Glutamatergic neuron (in vitro differentiated cells): ENCODE measurements at places on chromosomes 2 and 18. TPM values are rescaled to one million over a fixed set of nuclear protein-coding genes. Genes with fewer than 3 reads are reported as not detected.
A peak's percentile ranks its signal among the peaks of the same experiment; 100 is the strongest.

GPATCH11 gene
- total RNA-seq: 13.2 TPM

DNA sequence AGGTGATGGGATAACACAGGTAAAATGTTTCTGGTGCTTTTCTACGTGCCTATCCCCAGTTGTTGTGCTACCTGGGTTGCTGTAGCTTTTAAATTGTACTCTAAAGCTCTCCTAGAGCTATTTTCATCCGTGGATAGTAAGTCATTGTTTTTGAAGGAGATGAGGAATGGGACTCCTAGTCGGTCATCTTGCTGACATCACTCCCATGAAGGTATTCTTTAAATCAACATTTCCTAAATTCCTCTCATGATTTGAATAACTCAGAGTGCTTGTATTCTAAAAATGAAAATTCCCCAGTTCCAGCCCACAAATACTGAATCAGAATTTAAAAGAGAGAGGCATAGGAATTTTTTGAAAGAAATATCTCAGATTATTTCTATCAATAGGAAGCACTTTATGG, 44.3 kb downstream of the CCDC148 start:
- DNase-seq: no peak

DNA sequence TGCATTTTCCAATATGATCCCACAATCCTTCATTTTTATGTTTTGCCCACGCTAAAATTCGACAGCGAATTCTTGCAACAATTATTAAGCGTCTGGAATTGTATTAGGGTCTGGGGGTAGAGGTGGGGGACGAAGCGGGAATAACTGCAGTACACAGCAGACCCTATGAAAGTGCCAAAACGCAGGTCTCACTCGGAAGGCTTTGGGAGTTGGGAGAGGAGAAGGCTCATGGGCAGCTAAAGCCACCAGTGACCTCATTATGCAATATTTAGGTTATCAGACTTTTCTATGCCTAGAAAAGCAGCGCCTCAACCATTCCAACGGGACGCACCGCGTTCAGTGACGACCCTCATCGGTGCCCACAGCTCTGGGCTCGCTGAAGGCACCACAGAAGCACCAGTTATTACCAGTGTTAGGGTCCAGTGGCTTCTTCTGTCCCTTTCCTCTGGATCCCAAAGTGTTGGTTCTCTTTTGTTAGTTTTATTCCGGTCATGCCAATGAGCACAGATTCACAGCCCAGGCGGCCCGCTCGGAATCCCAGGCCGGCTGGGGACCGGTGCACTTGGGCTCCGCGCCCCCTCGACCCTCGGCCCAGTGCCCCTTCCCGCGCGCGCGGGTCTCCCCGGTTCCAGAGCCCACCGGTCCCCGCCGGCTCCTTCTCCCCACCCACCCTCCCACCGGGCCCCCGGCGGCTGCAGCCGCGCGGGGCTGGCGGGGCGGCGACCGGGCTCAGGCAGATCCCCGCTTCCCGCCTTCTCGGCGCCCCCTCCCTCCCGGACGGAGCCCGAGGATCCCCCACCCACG, 737 bp upstream of the MAPK4 start:
- peak; percentile 24 for DNase-seq

RAX gene
- not detected for total RNA-seq

DNA sequence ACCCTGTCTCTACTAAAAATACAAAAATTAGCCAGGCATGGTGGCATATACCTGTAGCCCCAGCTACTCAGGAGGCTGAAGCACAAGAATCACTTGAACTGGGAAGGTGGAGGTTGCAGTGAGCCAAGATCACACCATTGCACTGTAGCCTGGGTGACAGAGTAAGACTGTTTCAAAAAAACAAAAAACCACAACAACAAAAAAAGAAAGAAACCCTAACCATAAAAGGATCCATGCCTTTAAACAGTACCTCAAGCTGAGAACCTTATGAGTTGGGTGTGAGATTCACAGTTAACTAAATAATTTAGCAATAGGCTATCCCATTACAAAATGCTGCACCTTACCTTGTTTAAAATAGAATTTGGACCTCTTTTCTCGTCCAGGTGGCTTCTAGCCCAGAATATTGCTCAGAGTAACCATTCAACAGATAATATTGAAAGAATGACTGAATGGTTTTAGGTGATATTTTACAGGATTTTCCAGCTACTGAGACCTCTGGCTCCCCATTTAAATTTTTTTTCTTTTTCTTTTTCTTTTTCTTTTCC, 6.4 kb downstream of the DPYSL5 start:
- no peak for DNase-seq

- DNase-seq: no peak
Measured at GRCh38 chr18:11392292-11392691, 217.1 kb upstream of the SLC35G4 start.

- peak; percentile 32 for DNase-seq
Measured at GRCh38 chr2:215436705-215437565, 1.1 kb upstream of the FN1 start.

CHST9 gene
- not detected for total RNA-seq

DNA sequence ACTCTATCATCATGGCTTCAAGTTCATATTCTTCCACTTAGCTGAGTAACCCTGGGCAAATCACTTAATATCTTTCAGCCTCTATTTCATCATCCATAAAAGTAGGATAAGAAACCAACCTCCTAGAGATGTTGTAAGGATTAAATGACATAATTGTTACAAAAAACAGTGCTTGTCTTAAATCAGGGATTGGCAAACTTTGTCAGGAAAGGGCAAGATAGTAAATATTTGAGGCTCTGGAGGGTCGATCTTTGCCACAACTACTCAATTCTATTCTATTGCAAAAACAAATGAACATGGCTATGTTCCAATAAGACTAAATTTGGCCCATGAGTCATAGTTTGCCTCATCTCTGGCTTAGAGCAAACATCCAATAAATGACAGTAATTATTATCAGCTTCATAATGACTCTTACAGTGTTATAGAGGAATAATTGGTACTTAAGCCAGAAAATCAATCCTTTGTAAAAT, 184.7 kb downstream of the SATB2 start:
- no peak for DNase-seq

C2orf66 gene
- 0.34 TPM for total RNA-seq

ITGAV gene
- 21.9 TPM for total RNA-seq

DNA sequence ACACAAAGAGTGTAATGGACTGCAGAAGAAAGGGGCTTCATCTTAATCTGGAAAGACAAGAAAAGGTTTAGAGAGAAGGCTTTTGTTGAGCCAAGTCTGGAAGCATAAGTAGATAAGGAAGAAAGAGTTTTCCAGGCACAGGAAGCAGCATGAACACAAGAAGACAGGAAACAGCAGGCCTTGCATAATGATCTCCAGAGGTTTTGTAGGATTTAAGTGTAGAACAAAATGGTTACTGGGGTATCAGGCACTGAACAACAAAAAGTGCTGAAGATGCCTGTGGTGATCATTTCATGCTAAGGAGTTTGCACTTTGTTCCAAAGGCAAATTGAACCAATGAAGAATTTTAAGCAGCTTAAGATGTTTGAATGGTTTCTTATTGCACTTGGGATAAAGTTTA, 281.6 kb upstream of the TANK start:
- DNase-seq: no peak

DNA sequence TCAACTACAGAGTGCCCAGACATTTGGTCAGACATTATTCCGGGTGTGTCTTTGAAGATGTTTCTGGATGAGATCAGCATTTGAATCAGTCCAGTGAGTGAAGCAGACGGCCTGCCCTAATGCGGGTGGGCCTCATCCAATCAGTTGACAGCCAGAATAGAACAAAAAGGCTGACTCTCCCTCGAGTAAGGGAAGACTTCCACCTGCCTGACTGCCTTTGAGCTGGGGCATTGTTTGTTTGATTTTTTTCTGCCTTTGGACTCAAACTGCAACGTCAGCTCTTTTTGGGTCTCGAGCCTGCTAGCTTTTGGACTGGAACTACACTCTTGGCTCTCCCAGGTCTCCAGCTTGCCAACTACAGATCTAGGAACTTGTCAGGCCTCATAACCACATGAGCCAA, 111.7 kb upstream of the AGAP1 start:
- DNase-seq: no peak

GRCh38 chr2:164150604-164151003, 414.8 kb upstream of the FIGN start:
- DNase-seq: no peak

DNA sequence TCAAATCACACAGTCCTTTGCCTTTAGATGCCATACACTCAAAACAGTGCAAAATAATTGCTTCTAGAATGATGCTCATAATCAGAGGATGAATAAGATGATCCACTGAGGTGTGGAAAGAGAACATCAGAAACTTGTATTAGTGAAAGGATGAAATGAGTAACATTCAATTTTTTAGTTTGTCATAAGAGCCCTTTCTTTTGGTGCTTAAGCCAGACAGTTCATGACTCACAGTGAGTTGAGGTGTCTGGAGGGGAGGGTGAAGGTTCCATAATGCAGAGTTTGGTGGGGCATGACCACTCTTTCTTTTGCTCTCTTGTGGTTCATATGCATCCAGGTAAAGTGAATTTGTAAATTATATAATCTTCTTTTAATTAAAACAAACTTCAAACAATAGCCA, 415.0 kb upstream of the CELF4 start:
- no peak for DNase-seq

DNA sequence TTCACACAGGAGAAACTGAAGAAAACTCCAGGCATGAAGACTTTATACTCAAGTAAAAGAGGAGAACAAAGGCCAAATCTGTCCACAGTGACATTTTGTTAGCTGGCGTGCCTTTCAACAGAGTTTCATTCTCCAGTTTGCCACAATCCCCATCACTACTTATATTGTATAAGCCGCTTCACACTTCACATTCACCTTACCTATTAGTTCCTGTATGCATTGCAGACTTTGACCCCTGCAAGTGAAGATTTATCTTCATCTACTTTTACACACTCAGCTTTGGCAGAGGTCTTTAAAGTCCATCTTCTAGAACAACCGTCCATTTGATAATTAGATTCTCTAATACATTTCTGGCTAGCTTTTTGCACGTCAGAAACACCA, 56.8 kb upstream of the TANK start:
- no peak for DNase-seq

NCL gene
- 320 TPM for total RNA-seq

DNA sequence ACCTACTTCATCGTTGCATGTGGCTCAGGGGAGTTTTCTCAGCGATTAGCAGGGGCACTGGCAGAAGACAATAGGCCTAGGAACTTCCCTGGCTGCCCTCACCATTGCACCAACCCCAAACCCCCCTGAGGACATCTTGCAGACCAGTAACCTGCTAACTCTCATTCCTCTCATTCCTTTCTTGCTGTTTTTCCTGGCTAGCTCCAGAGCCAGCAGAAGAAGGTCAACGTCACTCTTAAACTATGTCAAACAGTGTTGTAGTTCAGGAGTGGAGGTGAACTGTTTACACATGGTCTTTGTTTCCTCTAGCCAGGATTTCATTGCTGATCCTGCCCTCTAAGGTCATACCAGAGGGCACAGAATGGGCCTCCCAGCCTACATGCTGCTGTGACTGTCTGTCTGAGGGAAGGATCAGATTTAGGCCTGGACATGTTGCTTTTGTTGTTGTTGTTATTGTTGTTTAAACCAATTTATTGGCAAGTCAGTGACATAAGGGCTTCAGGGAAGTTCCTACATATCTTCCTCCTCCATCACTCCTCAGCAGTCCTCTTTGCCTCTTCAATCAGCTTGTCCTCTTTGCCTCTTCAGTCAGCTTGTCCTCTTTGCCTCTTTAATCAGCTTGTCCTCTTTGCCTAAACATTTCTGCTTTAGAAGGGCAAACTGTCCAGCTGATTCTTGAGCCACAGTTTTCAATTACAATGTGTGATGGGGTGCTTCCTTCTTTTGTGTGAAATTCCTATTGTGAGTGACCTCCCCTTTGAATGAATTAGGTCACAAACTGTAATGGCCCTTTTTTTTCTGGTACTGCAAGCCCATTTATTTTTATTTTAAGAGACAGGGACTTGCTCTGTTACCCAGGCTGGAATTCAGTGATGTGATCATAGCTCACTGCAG, 471.9 kb upstream of the TNP1 start:
- no peak for DNase-seq

DNA sequence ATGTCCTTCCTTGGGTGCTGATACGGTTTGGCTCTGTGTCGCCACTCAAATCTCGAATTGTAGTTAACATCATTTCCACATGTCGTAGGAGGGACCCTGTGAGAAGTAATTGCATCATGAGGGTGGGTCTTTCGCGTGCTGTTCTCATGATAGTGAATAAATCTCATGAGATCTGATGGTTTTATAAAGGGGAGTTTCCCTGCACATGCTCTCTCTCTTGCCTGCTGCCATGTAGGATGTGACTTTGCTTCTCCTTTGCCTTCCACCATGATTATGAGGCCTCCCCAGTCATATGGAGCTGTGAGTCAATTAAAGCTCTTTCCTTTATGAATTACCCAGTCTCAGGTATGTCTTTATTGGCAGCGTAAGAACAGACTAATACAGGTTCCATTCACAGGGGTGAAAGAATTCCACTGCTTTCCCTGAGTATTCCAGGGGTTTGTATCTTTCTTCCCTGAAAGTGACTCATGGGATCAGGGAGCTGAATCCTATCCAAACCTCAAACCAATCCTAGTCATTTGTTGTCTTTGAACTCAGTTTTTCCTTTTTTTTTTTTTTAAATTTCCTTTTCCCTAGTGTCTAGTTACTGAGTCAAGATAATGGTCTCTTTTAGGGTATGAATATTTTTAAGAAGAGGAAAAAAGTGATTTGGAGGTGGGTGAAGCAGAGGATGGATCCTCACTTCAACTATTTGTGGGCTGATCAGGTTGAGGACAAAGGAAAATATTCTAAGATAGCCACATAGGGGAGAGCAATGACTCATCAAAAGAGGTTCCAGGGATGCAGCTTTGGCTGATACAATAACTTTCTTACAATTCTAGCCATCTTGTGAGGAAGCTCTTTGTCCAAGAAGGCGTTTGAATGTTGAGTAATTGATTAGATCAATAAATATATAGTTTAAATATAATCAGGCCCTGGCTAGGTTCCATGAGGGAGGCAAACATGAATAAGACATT, 19.5 kb upstream of the KCNE4 start:
- no peak for DNase-seq

DNA sequence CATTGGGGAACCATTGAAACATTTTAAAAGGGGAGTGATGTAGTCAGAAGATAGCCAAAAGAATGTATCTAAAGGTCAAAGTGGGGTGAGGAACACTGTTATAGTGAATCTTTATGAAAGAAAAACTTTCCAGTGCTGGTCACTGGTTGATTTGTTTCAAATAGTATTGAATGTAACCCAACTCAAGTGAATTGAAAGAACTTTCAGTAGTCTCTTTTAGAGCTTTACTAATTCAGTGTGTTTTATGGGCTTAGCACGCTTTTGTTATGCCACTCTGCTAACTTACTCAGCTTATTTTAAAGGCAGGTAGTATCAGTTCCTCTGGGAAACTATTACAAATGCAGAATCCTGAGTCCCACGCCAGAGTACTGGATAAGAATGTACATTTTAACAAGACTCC, 57.3 kb downstream of the GTF2A1L start:
- DNase-seq: no peak

CNPPD1 gene
- 61.5 TPM for total RNA-seq

POTEI gene
- 1.4 TPM for total RNA-seq

GRCh38 chr2:108924580-108925251, 64.3 kb downstream of the EDAR start:
- no peak for DNase-seq

MAP3K19 gene
- total RNA-seq: not detected

EVX2 gene
- total RNA-seq: 0.76 TPM

- DNase-seq: no peak
Measured at GRCh38 chr2:103169861-103170260, 408.0 kb downstream of the TMEM182 start.
